ENCODE measurements at places on chromosomes 12 and 14.

DNA sequence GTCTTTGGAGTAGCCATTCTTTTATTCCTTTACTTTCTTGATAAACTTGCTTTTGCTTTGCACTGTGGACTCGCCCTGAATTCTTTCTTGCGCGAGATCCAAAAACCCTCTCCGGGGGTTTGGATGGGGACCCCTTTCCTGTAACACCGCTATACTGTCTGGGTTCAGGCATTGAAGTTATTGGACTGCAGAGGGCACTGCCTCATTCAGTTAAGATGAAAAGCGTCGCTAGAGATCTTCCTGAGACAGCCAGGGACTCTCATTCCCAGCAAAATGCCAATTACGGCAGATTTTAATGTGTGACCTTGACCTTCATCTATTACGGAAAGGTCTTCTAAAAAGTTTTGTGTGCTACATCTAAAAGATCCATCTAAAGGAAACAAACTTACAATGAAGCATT is 17.3 kb upstream of the RIMKLB start:
- no peak for DNase-seq

GRCh38 chr12:98328467-98328866 is 186.9 kb upstream of the TMPO start:
- no peak for DNase-seq

DNA sequence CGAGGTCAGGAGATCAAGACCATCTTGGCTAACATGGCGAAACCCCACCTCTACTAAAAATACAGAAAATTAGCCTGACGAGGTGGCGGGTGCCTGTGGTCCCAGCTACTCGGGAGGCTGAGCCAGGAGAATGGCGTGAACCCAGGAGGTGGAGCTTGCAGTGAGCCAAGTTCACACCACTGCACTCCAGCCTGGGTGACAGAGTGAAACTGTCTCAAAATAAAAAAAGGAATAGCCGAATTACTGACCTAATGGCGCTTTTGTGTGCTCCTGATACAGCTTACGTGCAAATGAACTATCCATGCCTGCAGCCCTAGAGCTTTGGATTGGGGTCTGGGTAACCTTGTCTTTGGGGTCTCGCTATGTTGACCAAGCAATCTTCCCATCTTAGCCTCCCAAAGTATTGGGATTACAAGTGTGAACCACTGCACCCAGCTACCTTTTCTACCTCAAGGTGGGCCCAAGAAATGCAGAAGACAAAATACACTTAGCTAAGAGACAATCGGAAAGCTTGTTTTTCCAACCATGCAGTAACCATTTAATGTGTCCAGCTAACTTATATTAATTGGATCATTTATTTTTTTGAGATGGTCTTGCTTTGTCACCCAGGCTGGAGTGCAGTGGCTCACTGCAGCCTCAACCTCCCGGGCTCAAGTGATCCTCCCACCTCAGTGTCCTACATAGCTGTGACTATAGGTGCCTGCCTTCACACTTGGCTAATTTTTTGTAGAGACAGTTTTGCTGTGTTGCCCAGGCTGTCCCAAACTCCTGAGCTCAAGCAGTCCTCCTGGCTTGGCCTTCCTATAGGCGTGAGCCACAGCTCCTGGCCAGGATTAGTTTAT is 5.5 kb downstream of the PABPN1 start:
- DNase-seq, result no peak

DNA sequence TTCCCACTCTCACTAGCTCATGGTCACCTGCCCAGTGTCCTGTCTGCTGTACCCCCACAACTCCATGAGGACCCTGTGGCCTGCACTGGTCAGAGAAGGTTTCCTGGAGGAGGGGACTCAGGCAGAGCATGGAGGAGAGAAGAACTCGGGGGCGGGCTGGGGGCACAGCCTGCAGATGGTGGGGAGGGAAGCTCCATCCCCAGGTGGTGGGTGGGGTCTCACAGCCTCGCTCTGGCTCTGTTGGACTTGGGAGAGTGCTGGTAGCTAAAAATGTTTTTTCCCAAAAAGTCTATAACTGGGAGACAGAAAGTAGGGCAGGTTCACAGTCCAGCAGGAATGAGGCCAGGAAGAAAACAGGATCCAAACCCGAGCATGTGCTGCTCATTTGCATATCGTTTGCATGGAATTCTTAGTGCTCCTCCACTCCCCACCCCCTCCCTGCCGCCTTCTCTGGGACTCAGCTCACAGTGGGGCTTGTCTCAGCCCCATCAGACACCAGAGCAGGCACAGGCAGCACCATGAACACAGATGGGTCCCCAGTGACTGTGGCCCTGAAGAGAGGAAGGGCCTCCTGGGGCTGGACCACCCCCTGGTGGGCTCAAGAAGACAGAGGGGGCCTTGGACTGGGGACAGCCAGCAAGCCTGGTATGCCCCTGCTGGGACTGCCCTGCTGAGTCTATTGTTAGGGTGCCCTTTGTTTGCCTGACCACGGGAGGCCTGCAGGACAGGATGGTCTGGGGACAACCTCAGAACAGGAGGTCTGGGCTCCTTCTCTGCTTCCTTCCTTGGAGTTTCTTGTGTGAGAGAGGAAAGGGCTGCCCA is 67.0 kb upstream of the SFSWAP start:
- no peak for DNase-seq

GRCh38 chr14:60720962-60721325 is 3.2 kb downstream of the SIX4 start:
- no peak for DNase-seq

DNA sequence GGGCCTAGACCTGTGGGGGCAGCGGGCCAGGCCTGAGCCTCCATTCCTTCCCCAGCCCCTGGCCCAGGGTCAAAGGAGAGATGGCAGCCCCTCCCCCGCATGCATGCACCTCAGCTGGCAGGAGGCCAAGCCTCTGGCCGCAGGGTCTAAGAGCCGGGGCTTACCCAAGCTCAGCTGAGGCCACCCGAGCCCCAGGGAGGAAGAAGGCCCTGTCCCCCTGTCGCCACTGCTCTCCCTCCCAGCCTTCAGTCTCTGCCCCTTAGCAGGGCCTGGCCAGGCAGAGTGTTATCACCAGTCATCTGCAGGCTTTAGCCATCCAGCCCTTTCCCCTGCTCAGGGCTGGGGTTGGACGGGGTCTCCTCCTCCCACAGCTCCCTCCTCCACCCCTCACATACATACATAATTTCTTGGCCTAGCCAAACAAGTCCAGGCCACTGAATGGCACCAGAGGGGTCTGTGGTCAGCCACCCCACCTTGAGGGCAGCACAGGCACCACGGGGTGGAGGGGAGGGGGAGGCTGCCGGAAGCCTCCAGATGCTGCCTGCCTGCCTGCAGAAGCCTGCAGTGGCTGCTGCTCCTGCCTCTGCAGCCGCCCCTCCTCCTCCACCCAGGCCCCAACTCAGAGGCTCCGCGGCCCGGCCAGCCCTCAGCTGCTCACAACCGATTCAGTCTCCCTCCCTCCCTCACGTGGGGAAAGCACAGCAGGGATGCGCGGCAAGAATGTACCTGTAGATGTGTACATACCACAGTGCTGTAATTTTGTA is 22.8 kb downstream of the RAB35 start:
- DNase-seq, result no peak

Data from stimulated activated CD8-positive, alpha-beta memory T cell treated with anti-CD3 and anti-CD28 coated beads, Interleukin-7, amount 100 ng/mL, for 1 hour (primary cell).